ENCODE measurements at places on chromosomes 11 and 22.

DNA sequence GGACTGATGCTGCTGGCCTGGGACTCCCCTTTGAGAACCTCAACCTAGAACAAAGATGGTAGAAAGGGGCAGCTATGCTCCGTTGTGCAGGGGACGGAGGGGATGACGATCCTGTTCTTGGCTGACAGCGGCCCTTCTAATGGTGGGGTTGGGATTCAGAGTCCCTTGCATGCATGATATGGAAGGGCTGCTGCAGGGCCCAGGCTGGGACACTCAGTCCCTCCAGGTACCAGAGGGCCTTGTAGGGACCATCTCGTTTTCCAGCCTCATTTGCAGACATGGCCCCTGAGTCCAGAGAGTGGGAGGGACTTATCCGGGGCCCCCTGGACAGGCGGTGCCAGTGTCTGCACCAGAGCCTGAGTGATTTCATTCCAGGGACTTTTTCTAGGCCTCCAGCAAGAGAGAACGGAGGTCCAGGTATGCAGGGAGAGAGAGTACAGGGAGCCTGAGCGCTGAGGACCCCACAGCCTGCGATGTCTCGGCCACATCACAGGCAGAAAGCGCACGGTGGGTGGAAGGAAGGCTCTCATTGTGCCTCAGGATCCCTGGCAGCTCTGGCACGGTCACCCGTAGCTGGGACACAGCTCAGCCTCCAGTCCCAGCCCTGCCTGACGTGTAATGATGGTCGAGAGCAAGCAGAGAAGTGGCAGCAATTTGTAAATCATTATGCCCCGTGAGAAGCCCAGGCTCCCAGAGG is 860.8 kb downstream of the TBC1D22A start:
- DNase-seq: no peak

- DNase-seq: no peak
These were observed 9.9 kb downstream of the CRTAM start for GRCh38 chr11:122848186-122848585.

DNA sequence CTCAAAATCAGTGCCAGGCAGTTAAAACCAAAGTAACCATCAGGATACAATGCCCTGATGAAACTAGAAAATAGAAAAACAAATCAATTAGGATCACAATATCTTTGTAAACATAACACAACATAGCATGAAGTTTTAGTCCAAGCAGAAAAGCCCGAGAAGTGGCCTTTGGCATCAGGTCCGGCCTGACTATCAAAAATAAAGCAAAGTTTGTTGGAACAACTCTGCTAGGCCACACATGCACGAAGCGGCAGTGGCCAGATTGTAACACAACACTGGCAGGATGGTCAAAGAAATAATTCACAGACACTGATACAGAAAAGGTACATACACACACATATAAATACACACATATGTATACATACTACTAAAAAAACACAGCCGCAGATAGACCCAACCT is 26.9 kb downstream of the CDON start:
- DNase-seq: no peak

- DNase-seq: no peak
These were observed 77.6 kb downstream of the ETS1 start for GRCh38 chr11:128509621-128510389.

DNA sequence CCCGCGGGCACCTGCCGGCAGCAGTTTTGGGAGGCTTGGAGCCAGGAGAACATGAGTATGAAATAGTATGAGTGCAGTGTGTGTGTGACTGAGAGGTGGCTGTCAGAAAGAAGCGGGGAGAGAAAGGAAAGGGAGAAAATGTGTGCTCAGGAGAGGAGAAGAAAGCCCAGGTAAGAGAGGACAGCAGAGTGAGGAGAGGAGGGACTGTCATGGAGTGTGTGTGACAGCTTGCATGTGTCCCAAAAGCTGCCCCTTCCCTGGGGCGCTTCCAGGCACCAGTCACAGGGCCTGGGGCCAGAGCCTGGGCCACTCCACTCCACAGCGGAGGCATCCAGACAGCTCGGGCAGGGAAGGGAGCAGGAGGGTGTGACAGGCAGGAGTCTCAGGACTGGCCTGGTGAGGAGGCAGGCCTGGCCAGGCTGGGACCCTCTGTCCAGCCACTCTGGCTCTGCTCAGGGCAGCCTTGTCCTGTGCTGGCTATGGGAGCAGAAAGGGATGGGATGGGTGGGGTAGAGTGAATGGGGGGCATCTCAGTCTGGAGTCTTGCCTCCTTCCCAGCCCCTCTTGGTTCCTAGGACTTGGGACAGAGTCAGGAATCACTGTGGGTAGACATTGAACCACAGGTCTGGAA is 949 bp downstream of the MMP11 start:
- DNase-seq: no peak

- no peak for DNase-seq
These were observed 91.7 kb downstream of the BRD1 start for GRCh38 chr22:49735901-49736421.

DNA sequence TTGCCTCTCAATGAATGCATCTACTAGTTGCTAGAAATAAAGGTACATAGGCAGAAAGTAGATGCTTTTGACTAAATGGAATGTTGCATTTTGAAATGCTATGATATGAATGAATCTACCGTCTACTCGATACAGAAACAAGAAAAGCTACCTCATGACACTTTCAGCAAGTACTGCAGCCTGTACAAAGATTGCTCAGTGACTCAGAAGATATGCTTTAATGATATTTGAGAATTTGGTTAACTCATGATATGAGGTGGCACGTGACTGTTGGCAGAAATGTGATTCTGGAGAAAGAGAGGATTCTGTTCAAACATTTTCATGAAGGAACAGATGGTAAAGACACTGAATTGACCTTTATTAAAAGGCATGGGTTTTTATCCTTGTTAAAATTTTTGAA is 76.0 kb downstream of the HSD17B12 start:
- DNase-seq: no peak

DNA sequence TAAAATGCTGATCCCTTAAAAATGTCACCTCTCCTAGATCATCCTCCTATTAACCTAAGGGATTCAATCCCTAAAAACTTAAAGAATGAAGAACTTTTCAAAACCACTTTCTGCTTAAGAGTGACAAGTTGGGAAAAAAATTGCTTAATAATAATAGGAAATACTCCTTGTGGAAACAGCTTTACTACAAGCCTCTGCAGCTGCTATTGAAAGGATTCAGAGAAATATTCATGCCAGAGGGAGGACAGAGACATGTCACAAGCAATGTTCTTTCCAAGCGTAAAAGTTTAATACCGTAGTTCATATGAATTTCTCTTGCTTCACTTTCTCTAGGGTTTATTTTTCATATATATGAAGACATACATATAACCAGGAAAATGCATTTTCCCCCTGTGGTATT is 98.2 kb downstream of the ARHGAP20 start:
- DNase-seq: no peak

GRCh38 chr11:69962152-69962551 is 116.0 kb upstream of the ANO1 start:
- no peak for DNase-seq

GRCh38 chr11:104073950-104074705 is 37.7 kb downstream of the DDI1 start:
- no peak for DNase-seq

DNA sequence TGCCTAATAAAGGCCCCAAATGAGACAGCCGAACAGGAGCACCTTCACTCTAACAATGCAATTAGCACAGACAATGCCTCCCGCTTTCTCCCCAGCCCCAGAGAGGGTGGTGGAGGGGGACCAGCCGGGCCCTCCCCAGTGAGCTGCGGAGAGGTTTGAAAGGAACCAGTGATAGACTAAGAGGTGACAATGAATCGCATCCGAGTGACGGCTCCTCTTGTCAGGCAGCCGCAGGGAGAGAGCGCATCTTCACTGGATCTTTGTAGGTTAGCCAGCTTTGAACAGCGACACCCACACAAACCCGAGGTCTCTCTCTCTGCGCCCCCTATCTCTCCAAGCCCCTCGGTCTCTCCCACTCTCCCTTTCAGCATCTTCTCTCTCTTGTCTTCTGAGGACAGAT is 28.0 kb downstream of the FLRT1 start:
- DNase-seq: no peak

GRCh38 chr11:31233425-31233824 is 136.1 kb downstream of the DCDC1 start:
- no peak for DNase-seq

- DNase-seq: peak; percentile 58
These were observed 4.2 kb upstream of the FXYD2 start for GRCh38 chr11:117828611-117829368.

DNA sequence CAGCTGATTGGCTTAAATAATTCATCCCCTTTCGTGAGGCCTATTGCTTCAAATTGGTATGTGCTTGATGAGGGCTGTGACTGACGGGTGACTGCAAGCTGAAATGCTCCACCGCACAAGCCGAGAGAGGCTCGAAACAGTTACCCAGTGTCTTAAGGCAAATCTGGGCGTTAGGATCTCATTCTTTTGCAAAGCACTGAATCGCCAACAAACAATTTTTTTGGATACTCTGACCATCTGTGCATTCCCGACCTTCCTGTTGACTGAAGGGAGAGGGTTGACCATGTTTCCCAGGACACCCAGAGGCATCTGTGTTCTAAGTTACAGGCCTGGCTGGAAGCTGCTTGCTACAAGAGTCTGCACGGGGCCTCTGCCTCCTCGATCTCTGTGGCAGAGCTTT is 32.1 kb downstream of the CACNG2 start:
- DNase-seq: no peak

GRCh38 chr22:37604875-37605274 is 3.8 kb upstream of the GGA1 start:
- DNase-seq: no peak

GRCh38 chr11:7574491-7575130 is 60.8 kb downstream of the PPFIBP2 start:
- no peak for DNase-seq

DNA sequence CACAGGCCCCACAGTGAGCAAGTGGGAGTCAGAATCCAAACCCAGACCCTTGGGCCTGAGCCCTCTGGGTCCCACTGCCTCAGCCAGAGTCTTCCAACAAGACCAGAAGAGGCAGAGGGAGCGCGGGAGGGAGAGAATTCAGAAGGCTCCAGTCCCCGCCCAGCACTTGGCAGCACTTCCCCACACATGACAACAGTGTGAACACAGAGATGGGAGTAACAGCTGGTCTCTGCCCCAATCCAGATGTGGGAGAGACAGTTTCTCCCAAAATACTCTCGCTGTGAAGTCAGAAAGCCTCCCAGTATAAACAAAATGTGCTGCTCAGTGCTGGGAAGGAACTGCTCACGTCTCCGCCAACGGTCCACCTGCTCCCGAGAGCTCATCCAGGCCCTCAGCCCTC is 219.9 kb downstream of the MN1 start:
- no peak for DNase-seq

DNA sequence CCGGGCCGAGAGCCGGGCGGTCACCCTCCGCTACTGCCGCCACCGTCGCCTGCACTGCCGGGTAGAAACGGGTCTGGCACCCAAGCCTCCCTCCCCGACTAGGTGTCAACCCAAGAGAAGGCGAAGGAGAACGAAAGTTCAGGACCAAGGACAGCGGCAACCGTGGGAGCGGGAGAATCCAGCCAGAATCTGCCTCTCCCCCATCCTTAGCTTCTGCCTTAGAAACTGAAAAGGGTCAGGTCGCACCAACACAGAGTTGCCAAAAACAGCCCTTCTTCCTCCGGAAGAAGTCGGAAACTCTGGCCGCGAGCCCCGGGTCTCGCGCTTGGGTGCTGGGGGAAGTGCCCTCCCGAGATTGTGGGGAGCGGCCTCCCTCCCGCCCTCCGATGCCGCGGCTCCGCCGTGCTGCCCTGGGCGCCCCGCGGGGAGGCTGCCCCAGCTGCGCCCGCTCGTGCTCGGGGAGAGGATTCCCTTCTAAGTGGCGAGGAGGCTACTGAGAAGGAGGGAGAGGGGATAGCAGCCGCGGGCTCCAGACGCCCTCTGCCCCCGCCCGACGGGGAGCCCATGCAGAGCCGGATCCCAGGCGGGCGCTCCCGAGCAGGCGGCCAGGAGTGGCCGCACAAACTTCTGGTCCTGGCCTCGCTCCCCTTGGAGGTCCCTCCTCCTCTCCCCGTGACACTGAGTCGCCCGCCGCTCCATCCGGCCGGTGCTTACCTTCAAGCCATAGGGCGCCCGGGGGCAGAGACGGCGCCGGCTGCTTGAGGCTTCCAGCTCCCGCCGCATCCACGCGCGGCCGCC is 637 bp downstream of the DRD2 start:
- peak; percentile 66 for DNase-seq

- DNase-seq: no peak
These were observed 9.4 kb downstream of the IGLL1 start for GRCh38 chr22:23570681-23571080.

- no peak for DNase-seq
These were observed 200.8 kb downstream of the FAM76B start for GRCh38 chr11:95588821-95589220.

GRCh38 chr22:36464715-36465231 is 16.7 kb downstream of the TXN2 start:
- DNase-seq: no peak

DNA sequence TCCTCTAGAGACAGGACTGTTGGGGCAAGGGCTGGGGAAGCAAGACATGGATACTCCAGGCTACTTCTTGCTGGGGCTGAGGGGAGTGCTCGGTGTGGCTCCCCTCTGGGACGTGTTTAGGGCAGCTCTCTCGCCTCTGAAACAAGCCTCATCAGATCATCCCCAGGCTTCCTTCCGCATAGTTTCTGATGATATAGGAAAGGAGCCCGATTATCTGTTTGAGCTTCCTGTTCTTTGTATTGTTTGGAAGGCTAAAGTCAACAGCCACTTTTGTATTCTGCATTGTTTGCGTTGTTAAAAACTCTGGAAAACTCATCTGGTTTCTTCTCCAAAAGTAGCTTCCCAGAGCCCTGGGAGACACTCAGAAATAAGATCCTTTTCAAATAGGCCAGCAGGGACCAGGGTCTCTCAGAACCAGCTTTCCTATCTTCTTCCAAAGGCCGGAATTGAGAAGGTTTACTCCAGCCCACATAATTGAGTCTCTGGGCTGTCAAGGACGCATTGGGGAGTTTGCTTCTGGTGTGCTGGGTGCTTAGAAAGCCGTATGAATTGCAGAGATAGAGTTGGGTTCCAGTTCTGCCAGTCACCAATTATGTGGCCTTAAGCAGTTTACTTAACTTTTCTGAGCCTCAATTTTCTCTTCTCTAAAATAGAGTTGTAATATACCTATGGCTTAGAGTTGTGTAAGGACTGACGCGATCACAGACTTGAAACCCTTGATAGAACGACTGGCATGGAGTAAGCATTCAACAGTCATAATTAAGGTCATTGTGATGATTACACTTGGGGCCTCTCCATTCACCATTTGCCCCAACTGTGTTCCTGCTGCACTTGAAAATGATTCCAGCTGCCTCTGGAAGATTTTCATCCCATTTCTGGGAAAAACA is 19.1 kb downstream of the CD44 start:
- no peak for DNase-seq

DNA sequence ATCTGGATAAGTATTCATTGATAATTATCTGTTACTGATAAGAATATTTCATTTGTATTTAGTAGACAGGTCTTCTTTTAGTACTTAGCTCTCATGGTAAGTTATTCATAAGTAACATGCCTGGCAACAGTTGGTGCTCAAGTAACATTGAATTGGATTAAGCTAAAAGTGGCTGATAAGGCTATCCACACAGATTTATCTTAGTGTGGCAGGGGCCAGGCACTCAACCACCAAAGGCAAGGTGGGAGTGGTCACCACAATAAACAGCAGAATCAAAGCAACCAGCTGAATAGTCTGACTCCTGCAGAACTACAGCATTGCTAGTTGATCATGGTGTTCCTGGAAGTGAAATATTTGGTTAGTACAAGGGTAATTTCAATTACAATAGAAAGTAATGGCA is 33.0 kb upstream of the NARS2 start:
- DNase-seq: no peak

All from astrocyte of the cerebellum (primary cell).